Stimulated activated CD4-positive, alpha-beta T cell treated with anti-CD3 and anti-CD28 coated beads, TNF-alpha, amount 100 ng/mL, for 24 hours (primary cell): ENCODE measurements at places on chromosomes 3 and 15.

GRCh38 chr3:105158286-105158685, 208.4 kb upstream of the ALCAM start:
- no peak for DNase-seq

DNA sequence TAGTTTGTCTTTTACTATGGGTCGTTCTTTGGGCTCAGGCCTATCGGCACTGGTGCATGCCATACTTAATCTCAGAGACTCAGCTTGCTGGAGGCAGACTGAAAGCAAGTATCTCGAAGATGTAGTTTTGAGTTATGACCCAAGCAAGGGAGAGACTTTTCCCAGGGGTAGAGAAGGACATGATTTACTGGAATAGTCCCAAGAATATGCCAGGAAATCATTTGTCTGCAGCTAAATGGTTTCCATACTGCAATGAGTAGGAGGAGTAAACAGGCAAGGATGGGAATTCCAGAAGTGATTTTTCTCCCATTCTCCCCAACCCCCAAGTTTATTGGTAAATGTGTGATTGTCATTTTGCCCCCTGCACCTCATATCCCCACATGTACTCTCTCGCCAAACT, 35.4 kb upstream of the LACTB start:
- no peak for DNase-seq

DNA sequence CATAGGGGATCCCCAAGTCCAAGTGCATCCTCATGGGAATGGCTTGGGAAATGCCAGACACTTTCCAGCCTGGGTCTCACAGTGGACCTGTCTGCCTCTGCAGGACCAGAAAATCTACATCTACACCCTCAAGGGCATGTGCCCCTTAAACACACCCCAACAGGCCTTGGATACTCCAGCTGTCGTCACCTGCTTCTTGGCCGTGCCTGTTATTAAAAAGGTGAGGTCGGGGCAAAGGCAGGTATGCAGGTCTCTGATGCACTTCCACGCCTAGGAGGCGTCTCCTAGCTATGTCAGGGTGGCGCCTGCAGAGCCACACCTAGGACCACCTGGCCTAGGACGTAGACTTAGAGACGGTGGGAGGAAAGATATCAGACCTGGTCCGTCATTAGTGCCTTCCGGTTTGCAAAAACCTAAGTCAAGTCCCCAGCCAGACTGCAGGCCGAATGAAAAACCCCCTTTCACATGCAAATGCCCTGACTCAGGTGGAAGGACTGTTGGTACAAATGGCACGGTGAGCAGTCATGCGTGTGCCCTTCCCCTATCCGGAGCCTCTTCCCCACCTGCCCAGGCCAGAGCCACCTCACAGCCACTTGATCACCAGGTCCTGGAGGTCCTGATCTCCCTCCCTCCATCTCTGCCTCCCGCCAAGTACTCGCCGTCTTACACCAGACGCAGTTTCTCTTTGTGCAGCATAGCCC, 143.5 kb downstream of the LRRK1 start:
- no peak for DNase-seq

DNA sequence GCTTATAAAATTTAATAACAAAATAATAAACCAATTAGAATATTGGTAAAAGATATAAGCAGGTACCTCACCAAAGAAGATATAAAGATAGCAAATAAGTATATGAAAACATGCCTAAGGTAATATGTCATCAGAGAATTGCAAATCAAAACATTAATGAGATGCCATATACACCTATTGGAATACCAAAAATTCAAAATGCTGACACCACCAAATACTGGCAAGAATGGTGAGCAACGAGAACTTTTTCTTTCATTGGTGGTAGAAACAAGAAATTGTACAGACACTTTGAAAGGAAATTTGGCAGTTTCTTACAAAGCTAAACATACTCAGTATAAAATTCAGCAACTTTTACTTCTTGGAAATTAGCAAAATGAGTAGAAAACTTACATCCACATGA, 346.9 kb upstream of the ROBO1 start:
- DNase-seq = no peak
